GM12878 (cell line): ENCODE measurements at places on chromosomes 3 and 15.

DNA sequence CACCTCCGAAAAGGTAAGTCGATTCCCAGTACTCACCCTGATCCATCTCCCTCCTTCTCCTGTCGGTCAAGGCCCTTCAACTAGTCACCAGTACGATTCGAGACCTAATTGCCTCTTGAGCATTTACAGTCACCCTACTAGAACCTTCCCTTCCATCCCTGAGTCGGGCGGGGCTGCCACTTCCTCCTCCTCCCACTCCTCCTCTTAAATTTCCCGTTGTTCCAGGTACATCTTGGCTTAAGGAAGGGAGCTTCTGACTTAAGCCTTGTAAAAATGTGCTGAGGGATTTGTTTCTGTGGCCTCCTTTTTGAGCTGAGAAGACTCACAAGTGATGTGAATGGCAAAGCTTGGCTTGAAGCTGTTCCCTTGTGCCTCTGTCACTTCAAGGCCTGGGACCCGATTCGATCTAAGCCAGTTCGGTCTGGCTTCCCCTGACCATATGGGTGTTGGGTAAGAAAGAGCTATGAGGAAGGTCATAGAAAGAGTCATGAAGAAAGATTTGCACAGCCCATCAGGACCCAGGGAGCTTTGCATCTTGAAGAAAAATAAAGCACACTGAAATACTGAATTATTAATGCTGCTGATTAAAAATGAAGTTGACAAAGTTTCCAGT, 28.1 kb downstream of the LCMT2 start:
- no peak for DNase-seq

- DNase-seq, result no peak
Observed at GRCh38 chr3:72044231-72044855, 259.4 kb upstream of the PROK2 start.

GRCh38 chr15:83304861-83305703, 20.6 kb upstream of the BNC1 start:
- no peak for DNase-seq

- DNase-seq, result no peak
Observed at GRCh38 chr3:10173926-10174435, 9.3 kb downstream of the IRAK2 start.

DNA sequence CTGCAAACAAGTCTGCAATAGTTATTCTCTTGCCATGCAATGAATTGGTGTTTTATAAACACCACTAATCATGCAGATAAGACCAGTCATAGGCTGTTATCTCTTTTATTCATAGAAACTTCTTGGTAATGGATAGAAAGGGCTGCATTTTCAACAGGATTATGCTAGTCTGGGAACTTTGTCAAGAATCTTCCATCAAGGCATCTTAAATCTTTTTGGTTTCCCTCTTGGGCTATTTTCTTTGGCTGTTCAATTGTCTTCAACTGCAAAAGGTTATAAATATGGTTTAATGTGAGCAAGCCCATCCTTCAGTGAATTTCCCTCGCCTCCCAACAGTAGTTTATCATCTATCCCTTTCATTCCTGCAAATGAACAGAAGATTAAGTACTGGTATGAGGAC, 59.0 kb upstream of the MINAR1 start:
- DNase-seq, result no peak

DNA sequence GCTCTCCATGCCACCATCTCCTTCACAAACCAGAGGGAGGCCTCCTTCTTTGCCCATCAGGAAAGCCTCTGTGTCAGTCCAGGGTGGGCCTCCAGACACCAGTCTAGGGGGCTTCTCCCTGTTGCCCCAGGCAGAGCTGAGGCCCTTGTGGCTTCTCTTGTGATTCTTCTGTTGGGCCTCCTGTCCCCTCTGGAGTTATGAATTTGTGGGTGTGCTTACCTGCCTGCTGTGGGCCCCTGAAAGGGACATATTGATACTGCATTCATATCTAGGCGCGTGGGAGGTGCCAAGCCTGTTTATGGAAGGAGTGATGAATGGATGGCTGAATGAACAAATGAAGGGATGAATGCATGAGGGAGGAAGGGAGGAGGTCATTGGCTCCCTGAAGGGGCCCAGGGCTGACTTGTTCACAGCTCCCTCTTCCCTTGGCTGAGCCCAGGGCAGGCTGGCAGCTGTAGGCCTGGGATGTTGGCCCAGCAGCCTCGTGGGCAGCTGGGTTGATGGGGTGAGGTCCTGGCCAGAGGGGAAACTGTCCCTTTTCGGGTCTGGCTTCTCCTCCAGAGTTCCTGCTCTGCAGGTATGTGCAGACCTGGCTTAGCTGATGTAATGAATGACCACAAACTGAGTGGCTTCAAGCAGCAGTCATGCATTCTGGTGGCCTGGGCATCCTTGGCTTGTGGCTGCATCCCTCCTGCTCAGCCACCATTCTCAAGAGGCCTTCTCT, 195.4 kb downstream of the GOLGA6L6 start:
- DNase-seq, result no peak

- no peak for DNase-seq
Observed at GRCh38 chr15:80066912-80067311, 7.4 kb downstream of the ZFAND6 start.

DNA sequence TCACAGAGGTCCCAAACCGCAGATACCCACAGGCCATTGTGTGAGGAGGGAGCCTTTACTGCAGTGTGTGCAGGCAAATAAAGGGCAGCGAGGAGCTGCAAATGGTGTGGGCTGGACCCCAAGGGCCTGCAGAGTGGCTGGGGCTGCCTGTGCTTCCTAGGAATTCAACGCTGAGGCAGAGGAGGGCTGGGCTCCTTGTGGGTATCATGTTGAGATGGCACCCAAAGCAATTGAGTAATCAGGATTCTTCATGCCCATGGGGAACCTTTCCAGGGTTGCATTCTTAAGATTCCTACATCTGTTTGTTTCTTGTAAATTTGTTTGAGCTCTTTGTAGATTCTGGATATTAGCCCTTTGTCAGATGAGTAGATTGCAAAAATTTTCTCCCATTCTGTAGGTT, 85.4 kb upstream of the LIPC start:
- no peak for DNase-seq

DNA sequence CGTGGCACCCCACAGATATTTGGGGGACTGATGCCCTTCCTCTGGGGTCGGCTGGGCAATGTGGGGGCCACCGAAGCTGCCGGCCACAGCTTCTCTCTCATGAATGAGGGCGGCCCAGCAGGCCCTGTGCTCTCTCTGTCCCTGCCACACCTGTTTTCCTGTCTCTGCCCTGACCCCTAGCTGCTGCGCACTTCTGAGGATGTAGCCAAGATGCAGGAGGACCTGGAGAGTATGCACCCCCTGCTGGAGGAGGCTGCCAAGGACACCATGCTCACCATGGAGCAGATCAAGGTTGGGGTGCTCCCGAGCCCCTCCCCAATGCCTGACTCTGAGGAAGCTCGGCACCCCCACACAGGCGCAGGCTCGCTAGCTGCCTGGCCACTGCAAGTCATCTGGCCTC, 59.7 kb downstream of the SEMA3G start:
- DNase-seq, result no peak

DNA sequence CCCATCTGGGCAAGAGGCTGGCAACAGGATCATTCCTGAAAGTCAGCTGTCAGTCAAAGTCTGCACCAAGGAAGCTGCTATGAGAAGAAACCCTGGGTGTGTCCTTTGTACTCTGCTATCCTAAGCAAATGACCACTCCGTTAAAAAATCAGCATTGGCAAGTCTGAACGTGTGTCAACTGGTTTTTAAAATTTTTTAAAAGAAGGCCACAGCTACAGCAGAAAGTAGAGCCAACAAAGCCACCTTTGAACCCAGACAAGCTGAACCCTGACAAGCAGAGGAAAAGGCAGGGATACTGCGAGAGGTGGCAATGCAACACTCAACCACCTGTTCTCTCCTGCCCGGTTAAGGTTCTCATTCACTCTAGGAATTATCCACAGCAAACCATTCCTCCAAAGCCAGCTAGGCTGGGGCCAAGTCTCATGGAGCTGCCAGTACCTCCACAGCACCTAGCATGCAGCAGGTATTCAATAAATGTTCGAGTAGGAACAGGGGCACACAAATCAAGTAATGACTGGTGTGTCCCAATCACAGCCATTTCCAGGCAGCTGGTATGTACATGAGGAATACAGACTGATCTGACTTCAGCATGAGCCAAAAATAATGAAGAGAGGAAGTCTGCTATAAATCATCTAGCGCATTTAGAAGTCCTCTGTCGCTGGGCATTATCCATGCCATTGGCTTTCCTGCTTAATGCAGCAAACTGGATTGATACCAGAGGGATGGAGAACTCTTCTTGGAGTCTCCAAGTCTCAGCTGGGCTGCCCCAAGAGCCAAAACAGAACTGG, 76.0 kb downstream of the ADCY5 start:
- DNase-seq, result no peak

DNA sequence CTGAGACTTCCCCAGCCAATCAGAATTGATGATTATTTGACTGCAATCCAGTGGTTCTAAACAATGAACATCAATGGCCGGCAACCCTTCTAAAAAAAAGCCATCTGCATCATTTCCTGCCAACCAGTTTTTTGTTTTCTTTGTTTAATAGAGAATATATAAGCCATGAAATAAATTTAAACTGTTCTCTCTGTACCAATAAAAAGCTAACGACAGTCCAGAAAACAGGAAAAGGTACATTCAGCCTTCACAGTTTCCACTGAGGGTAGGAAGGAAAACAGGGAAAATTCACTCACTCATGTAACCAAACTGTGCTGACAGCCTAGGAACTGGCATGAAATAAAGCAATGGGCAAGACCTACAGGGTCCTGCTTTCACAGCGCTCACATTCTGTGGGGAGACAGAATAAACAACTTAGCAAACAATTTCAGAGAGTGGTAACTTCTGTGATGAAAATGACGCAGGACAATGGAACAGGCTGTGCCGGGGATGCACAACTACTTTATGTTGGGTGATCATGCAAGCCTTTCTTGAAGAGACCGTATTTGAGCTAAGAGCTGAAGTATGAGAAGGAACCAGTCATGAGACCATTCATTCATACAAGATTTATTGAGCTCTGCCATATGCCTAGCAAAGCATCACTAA, 630.1 kb downstream of the MAGI1 start:
- no peak for DNase-seq

GRCh38 chr3:43540624-43541023, 81.2 kb downstream of the ANO10 start:
- no peak for DNase-seq

DNA sequence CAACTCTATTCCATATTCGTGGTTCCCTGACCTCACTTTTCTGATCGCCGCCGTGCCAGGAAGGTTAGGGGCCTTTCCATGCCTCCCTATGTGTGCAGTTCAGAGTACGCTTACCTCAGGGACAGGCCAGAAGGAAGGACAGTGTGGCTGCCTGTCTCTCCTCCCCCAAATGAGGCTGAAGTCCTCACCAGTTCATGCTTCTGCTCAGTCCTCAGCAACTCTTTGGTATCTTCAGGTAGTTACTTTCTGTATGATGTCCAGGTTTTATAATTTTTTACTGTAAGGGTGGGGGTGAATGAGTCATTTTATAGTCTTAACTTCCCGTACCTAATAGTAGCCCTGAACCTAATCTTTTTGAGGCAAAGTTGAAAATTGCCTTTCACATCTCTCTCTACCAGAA, 98.7 kb downstream of the VPS8 start:
- no peak for DNase-seq

DNA sequence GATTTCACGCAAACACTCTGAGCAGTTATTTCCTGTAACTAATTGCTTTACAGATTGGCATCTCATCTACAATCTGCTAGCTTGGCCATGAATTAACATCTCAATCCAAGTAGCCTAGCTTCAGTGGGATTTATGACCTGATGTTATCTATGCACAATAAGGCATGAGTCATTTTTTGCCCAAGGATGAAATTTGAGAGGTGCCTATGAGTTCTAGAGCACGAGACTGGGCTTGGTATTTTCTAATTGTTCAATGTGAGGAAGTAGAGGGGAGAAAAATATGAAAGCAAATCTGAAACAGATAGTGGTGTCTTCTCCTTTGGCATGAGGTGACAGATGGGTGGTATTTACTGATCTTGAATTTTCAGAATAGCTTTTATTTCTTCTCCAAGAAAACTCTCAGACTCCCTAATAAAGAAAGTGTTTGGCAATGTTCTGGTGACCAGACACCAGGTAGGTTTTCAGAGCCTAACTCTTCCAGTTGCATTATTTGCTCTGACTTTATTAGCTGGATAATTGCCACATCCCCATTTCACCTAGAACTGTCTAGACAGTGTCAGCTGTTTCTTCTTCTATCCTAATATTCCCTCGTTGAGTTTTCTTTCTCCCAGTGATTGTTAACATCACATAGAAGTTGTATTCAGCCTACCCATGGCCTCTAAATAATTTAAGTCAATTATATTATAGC, 301.0 kb upstream of the UMPS start:
- no peak for DNase-seq

- no peak for DNase-seq
Observed at GRCh38 chr3:142973217-142974009, 9.9 kb upstream of the PAQR9 start.

DNA sequence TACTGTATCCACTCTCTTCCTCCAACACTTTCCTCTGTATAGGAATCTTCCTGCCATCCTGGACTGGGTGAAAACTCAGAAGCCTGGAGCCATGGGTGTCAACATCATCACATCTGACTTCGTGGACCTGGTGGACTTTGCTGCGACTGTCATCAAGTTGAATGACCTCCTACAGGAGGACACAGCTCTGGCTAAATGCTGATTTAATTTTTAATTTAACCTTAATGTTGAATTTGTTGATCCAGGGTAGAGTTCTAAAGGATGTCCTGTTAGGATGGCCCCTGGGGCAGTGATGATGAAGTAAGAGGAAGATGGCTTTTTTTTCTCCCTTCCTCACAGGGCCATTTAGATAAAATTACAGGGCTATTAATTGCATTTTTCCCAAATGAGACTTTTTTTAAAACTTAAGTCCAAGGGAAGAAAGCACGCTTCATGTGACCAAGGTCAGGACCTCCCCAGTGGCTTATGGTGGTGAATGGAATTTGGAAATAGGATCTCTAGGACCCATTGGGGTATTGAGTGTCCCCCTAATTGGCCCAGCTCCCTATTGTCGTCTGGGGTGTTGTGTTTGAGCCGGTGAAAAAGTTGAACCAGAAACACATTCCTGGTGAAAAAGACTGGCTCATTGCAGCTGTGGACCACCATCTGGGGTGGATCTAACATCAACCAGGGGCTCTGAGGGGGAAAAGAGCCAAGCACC, 125.7 kb upstream of the ZBED2 start:
- no peak for DNase-seq

- no peak for DNase-seq
Observed at GRCh38 chr3:30458376-30459171, 147.8 kb upstream of the TGFBR2 start.

DNA sequence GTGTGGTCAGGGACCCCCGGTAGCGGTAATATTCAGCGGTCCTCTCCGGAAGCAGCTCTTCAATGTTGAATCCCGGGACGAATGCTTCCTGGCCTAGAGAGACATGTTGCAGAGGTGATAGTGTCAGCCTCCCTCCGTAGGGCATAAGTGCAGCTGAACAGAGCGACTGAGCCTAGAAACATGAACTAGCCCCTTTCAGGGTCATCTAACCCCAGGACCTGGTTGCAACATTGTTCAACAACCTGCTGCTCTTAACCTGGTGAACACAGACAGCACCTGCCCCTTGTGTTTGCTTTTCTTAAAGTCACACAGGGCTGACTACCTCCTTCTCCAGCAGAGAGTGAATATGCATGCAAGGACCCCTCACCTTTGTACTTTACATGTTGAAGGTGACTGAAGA, 41.3 kb downstream of the CA12 start:
- no peak for DNase-seq
